ENCODE measurements at places on chromosomes 1 and 21.

DNA sequence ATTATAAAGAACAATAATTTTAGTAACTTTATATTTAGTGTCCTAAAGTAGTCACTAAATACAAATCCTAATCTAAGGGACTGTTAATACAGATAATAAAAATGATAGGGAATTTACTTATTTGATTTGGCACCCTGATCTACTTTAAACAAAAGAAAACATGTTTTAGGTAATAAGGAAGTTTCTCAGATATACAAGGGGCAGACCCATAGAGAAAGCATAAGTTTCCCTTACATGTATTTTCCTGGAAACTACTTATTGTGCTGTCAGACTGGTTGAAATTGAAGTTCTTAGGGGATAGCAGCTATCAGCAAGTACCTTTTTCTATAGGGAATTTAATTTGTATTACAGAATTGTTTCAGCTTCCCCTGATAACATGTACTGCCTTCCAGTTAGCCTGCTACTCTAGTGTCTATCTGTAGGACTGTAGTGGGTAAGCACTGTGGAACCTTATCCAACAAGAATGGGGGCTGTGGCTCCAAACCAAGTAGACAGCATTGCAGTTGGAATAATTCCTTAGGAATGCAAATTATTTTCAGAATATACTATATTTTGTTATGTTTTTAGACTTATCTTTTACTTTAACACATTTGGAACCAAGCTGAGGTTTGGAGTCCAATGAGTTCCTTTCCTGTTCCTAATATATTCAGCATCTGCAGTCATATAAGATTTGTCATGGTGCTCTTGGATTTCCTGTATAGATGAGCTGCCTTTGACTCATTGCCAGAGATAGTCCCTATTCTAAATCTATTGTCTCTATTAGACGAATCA is 14.7 kb downstream of the MSH4 start:
- DNase-seq = no peak

GRCh38 chr1:94272388-94272787 is 35.0 kb upstream of the ARHGAP29 start:
- DNase-seq = no peak

GRCh38 chr1:40936931-40937339 is 42.6 kb upstream of the CTPS1 start:
- no peak for DNase-seq

DNA sequence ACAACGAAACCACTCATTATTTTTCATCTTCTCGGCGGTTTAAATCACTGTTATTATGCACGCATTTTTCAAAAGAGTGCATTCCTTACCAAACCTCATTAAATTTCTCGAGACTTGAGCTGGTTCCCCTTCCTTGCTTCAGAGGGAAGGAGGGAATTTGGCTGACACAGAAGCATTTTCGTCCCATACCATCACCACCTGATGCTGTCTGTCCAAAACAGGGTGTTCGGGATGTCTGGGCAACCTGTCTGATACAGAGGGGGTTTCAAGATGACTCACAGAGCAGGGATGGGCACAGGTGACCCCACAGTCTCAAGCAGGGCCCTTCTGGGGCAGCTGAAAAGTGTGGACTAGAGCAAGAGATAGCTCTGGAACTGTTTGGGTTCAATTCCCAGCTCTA is 12.3 kb upstream of the RCC2 start:
- DNase-seq = no peak

DNA sequence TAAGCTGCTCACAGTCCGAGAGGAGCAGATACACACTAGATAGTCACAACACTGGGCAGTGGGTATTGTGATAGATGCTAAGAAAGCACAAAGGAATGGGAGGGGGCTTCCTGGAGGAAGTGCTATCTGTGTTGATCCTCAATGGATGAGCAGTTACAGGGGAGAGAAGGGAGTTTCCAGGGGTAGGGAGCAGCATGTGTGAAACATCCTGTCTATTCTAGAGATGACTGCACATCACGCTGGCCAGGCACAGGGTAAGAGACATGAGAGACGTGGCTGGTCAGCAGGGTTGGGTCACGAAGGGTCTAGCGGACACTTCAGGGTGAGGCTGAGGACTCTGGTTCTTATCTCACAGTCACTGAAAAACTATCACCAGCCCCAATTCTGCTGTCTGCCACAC is 235.2 kb downstream of the TRABD2B start:
- DNase-seq = no peak

- DNase-seq = no peak
Measured at GRCh38 chr1:225437710-225438437, 10.0 kb upstream of the LBR start.

- DNase-seq = no peak
Measured at GRCh38 chr1:223266632-223267172, 97.3 kb downstream of the SUSD4 start.

DNA sequence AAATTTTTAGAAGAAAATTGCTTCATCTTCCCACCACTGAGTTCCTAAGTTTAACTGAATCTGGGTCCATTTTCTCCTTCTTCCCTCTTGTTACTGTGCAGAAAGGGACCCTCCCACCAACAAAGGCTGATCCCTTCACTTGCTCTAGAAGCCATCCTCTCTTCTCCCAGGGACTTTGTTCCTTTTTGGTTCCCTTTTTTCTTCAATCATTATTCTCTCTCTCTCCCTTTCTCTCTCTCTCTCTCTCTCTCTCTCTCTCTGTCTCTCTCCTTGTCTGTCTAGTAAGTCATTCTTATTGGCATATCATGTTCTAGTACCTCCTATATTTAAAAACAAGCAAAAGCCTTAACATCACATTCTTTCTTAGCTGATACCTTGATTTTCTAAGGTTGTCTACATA is 31.7 kb upstream of the GADD45A start:
- DNase-seq = no peak

GRCh38 chr1:28097100-28097472 is 8.7 kb upstream of the EYA3 start:
- DNase-seq = no peak

DNA sequence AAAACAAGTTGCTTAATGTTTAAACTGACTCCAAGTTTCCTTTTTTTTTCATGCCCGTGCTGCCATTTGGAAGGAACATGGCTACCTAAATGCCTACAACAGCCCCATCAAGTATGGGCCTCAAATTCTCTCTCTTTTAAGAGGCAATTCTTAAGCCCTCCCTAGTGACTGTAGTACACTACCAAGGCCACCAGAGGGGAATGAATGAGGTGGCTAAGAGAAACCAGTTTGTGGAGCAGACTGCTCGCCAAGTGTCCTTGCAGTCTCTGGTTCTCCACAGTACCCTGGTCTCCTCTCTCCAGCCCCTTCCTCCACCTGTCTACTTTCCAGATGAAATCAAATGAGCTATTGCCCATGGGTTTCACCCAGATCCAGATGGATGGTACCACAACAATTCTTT is 1809.6 kb downstream of the BRINP3 start:
- no peak for DNase-seq

- DNase-seq = no peak
Measured at GRCh38 chr1:125080077-125080476, 3895.3 kb downstream of the SRGAP2C start.

GRCh38 chr1:5554784-5555183 is 437.4 kb downstream of the NPHP4 start:
- no peak for DNase-seq

DNA sequence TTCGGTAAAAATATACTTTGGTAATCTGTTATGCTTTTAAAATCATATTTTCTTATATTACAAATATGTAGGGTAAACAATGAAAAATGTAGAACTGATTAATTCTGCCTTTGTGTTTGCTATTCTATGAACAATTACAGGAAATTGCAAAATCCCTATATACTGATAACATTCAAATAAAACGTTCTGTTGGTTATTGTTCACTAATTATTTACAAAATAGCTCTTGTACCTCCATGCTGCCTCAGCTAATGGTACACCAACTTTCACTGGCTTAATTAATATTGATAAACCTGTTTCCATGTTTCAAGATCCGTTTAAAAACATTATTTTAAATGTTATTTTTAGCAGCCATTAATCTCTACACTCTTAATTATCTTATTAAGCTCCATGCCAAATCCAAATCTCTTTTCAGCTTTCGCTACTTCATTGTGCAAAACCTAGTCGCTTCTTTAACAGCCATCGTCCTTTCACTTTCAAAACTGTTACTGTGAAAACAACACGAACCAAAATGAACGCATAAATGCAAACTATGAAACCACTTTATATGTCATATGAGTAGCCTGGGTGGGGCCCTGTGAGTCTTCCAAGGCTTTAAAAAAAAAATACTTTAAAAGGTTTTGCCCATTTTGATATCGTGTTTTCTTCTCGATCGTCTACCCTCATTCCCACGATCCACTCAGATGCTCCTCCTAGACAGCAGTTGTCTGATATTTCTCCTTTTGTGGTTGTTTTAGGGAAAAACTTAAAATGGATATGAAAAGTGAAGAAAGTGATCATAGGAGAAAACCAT is 807.1 kb downstream of the USP25 start:
- peak; percentile 86 for DNase-seq

GRCh38 chr1:230682882-230683610 is 30.9 kb downstream of the AGT start:
- peak; percentile 1 for DNase-seq

DNA sequence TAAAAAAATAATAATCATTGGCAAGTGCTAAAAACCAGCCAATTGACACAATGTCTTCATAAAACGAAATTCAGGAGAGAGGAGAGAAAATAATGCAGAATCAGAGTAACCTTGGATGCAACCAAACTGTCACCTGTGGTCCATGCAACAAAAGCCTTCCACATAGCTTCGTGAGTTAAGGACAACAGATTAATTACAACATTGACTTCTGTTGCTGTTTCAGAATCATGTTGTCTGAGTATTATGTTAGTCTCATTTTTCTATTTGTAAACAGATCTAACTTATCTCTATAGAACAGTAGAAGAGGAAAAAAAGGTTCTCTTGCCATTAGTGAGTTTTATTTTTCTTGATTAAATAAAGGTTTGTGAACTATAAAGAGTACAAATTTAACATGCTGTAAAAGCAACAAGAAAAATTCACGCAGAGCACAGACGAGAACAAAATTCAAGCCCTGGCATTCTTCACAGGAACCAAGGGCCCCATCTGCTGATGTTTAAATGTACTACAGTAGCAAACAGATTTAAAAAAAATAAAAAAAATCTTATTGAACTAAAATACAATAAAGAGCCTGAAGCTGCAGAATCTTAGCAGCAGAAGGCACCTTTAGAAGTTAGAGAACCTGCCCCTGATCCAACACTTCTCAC is 381.1 kb upstream of the PKN2 start:
- no peak for DNase-seq

DNA sequence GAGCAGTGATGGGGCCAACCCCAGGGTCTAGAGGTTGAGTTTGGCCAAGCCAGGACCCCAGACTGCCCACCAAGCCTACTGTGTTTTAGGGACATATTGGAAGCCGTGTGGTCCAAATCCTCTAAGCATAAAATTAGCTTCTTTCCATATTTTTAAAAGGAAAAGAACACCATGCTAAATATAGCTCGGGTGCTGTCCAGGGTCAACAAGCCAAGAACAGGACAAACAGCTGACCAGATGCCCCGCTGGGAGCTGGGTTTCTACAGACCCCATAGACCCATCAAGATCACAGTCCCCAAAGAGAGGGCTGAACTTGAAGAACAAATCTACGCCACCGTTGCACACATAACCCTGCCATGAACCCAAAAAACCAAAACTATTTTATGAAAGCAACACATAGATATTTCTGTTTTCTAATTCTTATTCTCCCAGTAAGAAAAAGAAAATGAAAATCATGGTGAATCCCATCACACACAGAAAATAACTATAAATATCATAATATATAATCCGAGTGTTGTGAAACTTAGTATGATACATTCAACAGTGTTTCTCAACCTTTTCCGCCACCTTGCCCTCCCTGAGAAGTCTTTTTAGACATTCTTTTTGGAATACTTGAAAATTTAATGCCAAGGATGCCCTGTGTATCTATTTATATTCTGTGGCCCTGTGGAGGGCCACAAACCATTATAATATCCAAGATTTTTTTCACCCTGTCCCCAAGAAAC is 36.2 kb upstream of the FHAD1 start:
- DNase-seq = no peak

DNA sequence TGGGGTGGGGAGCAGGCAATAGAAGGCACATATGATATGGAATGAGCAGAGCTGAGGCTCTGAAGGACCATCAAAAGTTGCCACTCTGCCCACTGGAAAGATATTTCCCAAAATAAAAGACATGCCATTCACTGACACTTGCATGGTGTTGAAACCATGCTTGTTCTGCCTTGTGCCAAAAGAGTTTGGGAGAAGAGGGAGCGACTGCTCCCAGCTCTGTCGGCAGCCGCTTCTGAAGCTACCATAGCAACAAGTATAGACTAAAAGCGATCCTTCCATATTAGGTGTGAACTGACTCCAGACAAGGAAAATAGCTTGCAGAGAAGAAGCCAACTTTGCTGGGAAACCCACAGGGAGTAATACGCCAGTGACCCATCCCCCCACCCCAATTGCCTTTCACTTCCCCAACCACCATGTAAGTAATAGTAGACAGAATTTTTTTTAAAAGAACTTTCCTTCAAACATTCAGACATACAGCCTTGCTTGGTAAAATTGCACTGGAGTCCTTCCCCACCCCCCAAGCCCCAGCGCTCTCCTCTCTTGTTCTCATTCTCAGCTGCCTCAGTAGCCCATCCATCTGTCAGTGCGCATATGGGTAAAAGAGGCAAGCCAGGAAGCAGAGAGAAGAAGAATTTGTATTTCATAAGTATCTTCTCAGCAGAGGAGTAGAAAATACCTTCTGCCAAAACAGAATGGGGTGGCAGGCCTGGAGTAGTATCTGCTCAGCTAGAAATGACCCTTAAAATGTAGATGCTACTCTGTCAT is 263.7 kb downstream of the OMA1 start:
- DNase-seq = no peak

- DNase-seq = no peak
Measured at GRCh38 chr1:9858293-9859035, 34.7 kb upstream of the CLSTN1 start.

GRCh38 chr1:41589395-41589794 is 104.9 kb upstream of the EDN2 start:
- no peak for DNase-seq

- DNase-seq = no peak
Measured at GRCh38 chr1:97209381-97209957, 487.9 kb downstream of the PTBP2 start.

DNA sequence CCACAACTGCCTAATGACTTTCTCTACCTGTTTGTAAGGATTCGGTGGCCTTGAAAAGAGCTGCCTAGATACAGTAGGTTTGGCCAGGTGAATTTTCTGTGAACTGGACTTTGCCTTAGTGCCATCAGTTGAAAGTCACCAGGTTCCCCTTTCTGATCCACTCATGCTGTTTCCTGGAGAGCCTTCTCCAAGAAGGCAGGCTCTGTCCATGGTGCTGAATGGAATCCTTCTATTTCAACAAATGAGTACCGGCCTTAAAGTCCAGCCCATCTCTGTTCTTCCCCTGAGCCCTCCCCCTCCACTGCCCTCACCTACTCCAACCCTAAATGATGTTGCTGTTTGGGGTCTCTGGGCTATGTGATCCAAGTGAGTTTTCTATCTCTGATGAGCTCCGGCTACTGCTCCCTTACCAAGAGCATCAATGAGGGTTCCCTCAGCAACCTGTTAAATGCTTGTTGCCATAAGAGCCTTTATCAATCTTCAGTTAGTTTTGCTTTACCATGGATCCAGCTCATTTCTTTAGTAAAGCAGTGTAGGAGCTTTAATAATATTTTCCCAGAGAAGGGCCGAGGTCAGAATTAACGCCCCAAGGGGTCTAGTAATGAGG is 500.4 kb downstream of the PTPRU start:
- DNase-seq = no peak

- peak; percentile 88 for DNase-seq
Measured at GRCh38 chr1:207032528-207033017, at the start of gene C1orf116. C1orf116 (minus strand) TSS chr1:207032756; CDS start chr1:207027598, 5,158 bp downstream.

Measured in NCI-H2029 treated with DMSO at 0.1 percent for 48 hours (cell line).